Naive thymus-derived CD4-positive, alpha-beta T cell (primary cell): ENCODE measurements at places on chromosomes 4 and X. TPM values are rescaled to one million over a fixed set of nuclear protein-coding genes. Genes with fewer than 3 reads are reported as not detected.

DNA sequence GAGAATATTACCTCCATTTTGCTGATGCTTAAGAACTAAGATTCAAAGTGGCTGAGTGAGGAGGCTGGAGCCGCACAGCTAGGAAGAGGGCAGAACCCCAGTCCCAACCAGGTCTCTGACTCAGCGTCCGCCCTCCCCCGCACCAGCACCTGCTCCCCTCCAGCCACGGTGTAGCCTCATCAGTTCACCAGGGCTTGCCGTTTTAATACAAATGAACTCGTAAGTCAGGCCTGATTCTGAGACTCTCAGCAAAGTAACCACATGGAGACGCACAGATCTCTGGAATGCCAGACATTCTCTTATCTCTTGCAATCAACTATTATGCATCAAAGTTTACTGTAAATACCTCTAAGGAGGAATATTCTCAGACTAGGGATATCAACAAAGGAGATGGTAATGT, 52.4 kb downstream of the ENPP6 start:
- no peak for DNase-seq

DNA sequence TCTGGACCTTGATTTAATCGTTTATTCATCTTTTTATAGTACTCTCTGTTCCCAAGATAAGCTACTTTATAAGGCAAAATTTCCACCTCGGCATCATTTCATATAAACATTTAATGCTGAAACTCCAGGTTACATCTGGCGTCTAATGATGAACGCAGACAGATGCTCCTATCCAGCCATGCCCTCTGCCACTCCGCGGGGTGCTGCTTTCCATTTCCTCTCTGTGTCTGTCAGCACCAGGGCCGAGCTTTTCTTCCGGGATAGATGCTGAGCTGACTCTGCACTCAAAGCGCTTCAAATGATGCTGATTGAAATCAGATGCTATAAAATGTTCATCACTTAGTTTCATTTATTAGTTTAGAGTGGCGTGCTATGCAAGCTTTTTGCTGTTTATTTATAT, 80.5 kb upstream of the HELT start:
- no peak for DNase-seq

DNA sequence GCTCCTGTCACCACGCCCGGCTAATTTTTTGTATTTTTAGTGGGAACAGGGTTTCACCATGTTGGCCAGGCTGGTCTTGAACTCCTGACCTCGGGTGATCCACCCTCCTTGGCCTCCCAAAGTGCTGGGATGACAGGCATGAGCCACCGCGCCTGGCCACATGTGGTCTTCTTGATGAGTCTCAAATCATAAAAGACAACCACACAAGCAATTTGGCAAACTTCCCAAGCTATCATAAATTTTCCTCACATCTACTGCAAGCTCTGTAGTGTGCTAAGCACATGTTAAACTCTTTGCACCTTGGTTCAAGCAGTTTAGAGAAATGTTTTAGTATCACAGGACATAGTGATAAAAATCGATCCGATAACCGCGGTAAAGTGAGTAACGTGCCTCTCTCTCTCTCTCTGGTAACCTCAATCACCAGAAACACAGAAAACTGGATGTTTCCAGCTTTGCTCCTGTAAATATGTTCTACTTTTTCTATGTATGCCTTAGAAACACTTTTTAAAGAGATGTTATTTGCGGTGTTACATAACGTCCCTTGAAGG, 256.8 kb downstream of the DHRSX start:
- no peak for DNase-seq

GRCh38 chr4:20506827-20507226, 193.4 kb upstream of the PACRGL start:
- no peak for DNase-seq

GRCh38 chr4:128596853-128597252, 212.6 kb upstream of the JADE1 start:
- DNase-seq = no peak

Gene CYSLTR1
- 13.7 TPM for total RNA-seq

Gene CENPVL3
- not detected for total RNA-seq

DNA sequence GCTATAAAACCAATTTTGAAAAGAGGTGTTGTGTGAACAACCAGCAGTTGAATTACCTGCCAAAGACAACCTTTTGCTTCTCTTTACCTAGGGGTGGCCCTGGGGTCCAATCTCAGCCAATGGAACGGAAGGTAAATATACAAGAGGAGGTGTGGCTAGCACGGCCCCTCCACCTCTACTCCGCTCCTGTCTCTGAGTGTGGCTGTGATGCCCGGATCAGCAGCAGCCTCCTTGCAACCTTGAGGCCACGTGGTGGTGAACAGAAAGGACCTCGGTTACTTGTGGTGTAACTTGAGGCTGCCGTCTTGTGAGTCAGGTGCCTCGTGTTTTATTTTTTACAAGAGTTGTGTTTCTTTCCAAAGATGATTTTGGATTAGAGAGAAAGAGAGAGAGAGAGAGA, 121.5 kb upstream of the PPP2R3B start:
- no peak for DNase-seq

Gene RRH
- 0.49 TPM for total RNA-seq

Gene SCML2
- 2.2 TPM for total RNA-seq

Gene CSN1S1
- not detected for total RNA-seq

Gene RAB33A
- total RNA-seq = 11.9 TPM

- DNase-seq = no peak
These were observed 408 bp downstream of the TET2 start for GRCh38 chr4:105147016-105147552.

DNA sequence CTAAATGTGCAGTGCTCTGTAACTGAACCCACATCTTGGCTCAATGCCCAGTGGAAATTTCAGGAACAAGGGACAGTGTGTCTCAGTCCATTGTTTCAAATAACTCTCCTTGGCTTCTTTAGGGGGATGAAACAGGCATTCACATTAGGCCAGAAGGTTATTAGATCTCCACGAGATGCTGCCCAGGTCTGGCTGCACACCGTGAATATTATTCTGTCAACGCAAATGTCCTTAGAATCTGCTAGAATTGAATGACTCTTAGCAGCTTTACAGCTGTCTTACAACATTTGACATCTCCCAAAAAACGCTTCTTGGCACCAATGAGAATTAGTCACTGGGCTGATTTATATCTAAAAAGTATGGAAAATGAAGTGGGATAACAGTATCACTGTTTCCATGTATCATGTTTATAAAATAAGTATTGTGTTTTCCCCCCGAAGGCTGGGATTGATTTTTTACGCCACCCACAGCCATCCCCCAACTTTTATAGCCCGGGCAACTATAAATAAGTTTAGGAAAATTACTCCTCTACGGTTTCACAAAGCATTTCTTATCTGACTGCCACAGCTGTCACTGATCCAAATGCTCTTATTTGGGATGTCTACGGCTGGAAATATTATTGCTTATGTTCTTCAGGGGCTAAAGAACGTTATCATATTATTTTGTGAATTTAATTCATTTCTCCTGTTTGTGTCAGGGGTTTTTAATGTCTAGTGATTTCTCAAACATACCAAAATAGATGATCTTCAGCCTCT, 559.7 kb upstream of the FAT1 start:
- DNase-seq = no peak

Gene GIMD1
- not detected for total RNA-seq

DNA sequence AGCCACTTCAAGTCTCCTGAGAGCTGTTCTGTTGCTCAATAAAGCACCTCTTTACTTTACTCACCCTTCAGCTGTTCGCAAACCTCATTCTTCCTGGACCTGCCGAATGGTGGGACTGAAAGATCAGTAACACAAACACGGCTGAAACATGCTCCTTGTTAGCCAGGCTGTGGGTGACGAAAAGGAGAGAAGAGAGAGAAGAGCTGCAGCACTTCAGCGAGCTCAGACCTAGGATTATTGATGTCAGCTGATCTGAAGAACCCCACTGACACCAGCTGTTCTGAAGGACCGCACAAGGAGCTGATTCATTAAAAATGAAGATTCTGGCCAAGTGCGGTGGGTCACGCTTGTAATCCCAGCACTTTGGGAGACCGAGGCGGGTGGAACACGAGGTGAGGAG, 2020.0 kb upstream of the ADGRL3 start:
- no peak for DNase-seq

- DNase-seq = no peak
These were observed 54.9 kb downstream of the DCTD start for GRCh38 chr4:182862141-182862875.
